ENCODE measurements at places on chromosomes 4 and X.

DNA sequence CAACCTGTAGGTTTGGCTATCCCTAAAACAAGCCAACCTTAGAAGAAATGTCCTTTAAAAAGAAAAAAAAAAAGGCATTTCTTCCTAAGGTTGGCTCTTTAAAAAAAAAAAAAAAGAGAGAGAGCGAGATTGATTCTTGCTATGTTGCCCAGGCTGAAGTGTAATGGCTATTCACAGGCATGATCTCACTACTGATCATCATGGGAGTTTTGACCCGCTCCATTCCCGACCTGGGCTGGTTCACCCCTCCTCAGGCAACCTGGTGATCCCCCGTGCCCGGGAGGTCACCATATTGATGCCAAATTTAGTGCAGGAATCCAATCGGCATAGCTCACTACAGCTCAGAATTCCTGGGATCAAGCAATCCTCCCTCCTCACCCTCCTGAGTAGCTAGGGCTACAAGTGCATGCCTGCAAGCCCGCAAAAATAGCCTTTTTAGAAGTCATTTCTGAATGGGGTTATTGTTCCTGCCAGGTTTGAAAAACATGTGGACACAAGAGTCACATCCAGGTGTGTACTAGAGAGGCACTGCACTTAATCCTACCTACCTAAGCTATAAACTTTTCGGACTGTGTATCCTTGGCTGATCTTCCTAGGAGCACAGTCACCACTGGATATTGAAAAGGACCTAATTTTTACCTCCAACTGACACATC is 61.4 kb upstream of the ZCCHC13 start:
- no peak for DNase-seq

- DNase-seq: no peak
Measured at GRCh38 chr4:34181891-34182290, 2062.4 kb downstream of the ARAP2 start.

- DNase-seq: no peak
Measured at GRCh38 chr4:174009686-174010451, 273.6 kb downstream of the FBXO8 start.

DNA sequence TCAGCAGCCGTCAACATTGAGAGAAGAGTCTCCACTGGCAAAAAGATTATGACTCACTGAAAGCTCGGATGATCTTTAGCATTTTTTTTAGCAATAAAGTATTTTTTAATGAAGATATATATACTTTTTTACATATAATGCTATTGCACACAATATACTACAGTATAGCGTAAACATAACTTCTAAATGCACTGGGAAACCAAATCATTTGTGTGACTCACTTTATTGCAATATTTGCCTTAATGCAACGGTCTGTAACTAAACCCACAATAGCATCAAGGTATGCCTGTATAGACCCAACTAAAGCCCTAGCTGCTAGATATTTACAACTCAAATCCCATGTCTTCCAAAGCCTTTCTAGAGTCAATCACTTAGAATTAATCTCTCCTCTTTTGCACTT is 52.3 kb upstream of the EDNRA start:
- DNase-seq: no peak

DNA sequence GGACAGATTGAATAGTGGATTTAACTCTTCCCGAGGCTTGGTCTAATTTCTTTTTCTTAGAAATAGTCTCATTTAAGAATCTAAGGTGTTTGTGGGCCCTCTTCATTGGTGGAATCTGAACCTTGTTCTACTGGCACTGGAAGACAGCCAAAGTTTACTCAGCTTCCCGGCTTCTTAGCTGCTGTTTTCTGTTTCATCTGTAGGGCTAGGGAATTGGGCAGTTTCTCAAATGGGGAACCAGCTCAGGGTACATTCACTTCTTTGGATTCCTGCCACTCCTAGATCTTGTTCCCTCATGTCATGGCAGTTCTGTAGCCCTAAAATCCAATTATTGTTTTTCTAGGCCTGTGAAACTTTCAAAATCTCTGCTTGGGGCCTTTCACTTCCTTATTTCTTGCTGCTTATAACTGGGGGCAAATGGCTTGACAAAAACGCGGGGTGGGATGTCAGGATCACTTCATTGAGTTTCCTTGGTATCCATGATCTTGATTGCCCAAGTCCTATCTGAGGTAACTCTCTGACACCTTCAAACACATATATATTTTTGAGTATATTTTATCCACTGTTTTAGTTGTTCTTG is 985.0 kb downstream of the C4orf33 start:
- DNase-seq: no peak

GRCh38 chr4:169033660-169034059 is 23.6 kb upstream of the CBR4 start:
- no peak for DNase-seq

GRCh38 chr4:147863111-147863747 is 131.3 kb downstream of the ARHGAP10 start:
- no peak for DNase-seq

DNA sequence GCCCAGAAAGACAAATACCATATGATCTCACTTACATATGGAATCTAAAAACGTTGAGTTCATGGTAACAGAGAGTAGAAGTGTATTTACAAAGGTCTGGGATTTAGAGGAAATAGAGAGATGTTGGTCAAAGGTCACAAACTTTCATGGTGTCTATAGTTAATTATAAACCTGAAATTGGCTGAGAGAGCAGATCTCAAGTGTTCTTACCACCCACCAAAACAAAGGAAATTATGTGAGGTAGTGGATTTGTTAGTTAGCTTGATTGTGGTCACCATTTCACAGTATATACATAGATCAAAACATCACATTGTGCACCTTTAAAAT is 186.8 kb downstream of the NWD2 start:
- DNase-seq: no peak

GRCh38 chrX:110421500-110422455 is 63.1 kb downstream of the RTL9 start:
- DNase-seq: no peak

DNA sequence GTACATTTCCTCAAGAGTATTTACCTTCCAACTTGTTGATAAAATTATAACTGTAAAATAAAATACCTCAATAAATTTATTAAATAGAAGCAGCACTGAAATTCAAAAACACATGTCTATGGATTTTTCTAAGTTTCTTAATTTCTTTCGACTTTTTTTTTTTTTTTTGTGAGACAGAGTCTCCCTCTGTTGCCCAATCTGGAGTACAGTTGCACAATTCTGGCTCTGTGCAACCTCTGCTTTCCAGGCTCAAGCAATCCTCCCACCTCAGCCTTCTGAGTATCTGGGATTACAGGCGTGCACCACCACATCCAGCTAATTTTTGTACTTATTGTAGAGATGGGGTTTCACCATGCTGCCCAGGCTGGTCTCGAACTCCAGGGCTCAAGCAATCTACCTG is 79.8 kb downstream of the IQCM start:
- no peak for DNase-seq

DNA sequence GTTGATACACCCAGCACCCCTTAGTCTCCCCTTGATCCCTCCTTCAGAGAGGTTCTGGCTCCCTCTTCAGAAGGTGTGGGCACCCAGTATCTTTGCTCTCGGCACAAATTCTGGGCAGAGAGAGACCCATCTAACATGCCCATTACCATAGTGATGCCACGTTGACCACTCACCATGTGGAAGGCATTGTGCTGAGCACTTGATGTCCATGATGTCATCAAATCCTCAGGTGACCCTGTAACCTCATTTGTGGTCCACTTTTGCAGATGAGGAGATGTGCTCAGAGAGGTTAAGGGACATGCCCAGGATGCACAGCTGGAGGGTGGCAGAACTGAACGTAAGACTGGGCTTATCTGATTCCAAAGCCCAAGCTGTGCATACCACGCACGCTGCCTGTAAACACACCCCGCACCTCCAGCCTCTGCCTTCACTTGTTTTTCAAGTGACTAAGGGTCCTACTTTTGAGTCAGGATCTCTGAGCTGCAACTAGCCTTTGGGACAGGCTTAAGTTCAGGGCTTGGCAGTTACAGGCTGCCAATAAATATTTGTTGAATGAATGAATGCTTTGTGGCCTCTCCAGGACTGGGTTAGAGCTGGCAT is 55.2 kb downstream of the HTRA3 start:
- no peak for DNase-seq

GRCh38 chr4:172838111-172838510 is 330.5 kb upstream of the GALNT7 start:
- no peak for DNase-seq

DNA sequence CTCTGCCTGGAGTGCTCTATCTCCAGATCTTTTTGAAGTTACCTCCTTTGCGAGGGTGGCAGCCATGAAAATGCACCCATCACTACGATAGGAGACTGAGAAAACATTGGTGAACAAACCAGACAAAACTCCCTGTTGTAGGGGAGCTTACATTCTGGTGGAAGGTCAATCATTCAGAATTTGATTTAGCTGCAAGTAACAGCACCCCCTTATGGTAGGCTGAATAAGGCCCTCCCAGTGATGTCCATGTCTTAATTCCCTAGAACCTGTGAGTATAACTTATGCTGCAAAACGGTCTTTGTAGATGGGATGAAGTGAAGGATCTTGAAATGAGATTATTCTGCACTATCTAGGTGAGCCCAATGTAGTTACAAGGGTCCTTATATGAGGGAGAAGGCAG is 5.6 kb upstream of the TEC start:
- DNase-seq: no peak

GRCh38 chr4:156374069-156374468 is 420.4 kb upstream of the CTSO start:
- no peak for DNase-seq

All from activated CD4-positive, alpha-beta T cell treated with anti-CD3 and anti-CD28 coated beads, Interleukin-2, amount 50 U/mL, for 1 hour (primary cell).